ENCODE measurements at places on chromosomes 4 and X. TPM values are rescaled to one million over a fixed set of nuclear protein-coding genes. Genes with fewer than 3 reads are reported as not detected.

- peak; percentile 94 for DNase-seq
These were observed 6.9 kb upstream of the AFF1 start for GRCh38 chr4:86927843-86928395.

The ADH1A gene
- not detected for total RNA-seq

- DNase-seq, result no peak
These were observed 18.0 kb upstream of the STAG2 start for GRCh38 chrX:123943488-123943887.

DNA sequence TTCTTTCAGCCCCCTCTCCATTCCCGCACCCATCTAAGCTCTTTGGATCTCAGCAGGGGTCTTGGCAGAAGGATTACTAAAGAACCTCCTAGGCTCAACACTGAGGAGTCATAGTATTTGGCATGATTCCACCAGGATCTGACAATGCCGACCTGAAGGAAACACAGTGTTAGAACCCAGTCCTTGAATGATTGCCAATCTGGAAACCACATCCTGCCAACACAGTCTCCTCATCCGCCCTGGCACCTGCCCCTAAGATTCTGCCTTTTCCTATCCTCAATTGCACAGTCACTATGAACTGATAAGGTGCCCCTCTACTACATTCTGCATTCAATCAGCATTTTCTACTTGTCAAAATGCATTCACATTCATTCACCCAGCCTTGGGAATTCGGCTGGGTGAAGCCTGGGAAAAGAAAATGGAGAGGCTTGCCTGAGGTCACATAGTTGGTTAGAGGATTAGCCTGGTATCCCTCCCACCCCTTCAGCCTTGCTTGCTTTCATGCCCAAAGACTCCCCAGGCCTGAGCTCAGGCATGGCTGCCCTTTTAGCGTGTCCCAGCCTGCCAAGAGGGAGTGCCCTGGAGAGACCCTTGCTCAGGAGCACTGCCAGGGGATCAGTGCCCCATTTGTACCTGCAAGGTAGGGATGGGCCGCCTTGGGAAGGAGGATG lies 2.2 kb upstream of the CLDN2 start:
- DNase-seq, result peak; percentile 94

- peak; percentile 0 for DNase-seq
These were observed 38.7 kb upstream of the GRID2 start for GRCh38 chr4:92265021-92265420.

DNA sequence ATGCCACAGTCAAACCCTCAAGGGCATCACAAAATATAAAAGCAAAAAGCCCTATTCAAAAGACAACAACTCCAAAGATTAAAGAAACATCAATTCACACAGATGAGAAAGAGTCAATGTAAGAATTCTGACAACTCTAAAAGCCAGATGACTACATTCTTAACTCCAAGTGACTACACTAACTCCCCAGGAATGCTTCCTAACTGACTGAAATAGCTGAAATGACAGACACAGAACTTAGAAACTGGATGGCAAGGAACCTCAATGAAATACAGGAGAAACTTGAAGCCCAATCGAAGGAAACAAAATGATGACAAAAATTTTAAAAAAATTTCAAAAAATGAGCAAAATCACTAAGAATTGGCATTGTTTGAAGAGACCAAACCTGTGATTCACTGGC lies 1047.6 kb upstream of the PCDH10 start:
- no peak for DNase-seq

The PHOX2B gene
- not detected for total RNA-seq

DNA sequence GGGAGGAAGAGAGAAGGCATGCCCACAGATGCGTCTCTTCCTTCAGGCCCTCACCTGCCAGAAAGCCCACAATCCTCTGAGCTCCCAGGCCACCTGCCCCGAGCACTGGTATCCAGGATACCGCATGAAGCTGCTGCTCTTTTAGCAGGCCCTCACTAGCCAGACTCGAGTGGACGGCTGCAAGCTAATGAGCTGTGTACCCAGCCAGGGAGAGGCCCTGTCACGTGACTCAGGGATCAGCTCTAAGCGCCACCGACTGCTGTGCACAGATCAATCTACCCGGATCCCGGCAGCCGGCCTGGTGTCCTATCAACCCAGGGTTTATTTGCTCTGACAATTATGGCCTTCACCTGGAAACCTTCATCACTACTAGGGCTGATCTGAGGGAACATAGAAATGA lies 39.0 kb downstream of the BCOR start:
- DNase-seq, result no peak

The RADX gene
- total RNA-seq, result not detected

- no peak for DNase-seq
These were observed 18.0 kb downstream of the TRAPPC2 start for GRCh38 chrX:13716455-13716854.

DNA sequence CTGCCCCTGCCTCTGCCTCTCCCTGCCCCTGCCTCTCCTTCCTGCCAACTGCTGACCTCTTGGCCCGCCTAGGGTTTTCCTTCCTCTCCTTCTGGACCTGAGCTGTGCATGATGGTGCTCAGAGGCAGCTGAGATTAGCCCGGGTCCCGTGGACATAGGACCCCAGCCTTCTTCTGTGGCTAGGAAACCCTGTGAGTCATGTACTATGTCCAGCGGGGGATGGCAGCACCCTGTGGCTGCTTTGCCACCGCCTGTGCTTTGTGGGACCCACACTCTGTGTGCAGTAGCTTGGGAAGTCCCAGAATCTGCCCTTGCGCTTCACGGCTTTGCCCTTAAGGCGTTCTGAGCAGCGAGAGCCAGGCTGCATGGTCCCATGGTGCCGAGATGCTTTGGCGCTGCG lies 105.5 kb upstream of the PSAPL1 start:
- peak; percentile 51 for DNase-seq

DNA sequence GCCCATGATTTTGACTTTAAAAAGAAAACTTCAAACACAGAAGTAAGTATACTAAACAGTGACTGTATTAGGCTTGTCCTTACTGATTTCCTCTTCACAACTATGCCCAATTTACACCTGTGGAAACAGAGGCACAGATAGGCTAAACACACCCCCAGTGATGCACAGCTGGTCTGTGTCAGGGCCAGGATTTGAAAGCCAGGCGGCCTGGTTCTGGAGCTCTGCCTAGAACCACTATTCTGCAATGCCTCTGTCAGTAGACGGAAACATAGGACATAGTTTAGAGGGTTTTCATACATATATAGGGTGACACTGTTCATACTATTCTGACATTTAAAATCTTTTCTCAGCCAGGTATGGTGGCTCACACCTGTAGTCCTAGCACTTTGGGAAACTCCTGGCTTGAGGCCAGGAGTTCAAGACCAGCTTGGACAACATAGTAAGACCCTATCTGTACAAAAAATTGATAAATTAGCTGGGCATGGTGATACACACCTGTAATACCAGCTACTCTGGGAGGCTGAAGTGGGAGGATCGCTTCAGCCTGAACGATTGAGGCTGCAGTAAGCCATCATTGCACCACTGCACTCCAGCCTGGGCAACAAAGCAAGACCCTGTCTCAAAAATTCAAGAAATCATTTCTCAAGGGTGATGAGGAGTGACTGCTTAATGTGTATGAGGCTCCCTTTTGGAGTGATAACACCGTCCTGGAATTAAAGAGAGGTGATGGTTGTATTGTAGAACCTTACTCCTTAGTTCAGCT lies 23.0 kb upstream of the CBR4 start:
- no peak for DNase-seq

DNA sequence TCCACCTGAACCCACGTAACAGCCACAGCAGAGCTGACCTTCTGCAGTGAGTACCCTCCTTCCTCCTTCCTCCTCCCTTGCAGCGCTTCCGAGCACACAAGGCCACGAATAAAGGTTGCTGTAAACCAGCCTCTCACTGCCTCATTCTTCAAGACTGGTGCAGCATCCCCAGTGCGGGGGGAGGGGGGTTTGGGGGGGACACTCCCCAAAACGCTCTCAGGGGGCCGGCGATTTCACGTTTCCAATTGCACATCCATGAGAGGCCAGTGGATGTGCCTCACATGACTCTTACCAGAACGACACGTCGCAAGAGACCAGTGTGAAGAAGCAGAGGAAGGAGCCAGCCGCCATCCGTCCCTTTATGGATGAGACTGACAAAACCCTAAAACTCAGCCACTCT lies 5.2 kb downstream of the DHRSX start:
- no peak for DNase-seq

DNA sequence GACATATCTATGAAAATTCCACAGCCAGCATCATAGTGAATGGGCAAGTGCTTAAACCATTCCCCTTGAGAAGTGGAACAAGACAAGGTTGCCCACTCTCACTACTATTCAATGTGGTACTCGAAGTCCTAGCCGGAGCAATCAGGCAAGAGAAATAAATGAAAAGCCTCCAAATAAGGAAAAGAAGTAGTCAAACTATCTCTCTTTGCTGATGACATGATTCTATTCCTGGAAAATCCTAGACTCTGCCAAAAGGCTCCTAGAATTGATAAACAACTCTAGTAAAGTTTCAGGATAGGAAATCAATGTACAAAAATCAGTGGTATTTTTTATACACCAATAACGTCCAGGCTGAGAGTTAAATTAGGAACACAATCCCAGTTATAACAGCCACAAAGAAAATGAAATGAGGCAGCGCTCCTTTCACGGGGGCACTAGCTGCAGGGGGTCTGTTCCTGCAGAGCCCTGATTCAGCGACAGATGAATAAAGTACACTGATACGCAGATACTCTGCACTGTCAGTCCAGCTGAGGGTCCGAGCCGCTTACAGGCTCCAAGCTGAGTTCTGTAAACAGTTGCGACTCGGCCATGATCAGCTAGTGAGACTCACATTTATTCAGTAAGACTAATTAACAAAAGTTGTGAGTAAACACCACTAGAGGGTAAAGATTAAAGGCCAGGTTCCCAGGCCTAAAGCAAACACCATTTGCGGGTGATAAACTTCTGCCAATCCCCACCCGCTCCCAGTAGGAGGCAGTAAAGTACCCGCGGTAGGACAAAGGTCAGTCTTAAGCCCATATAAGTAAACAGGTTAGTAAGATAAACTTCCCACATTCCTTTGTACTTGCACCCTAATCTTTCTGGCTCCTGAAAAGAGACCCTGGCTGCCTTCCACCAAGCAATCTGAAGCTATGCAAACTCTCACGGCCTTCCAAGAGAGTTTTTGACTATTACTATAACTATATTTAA lies 290.6 kb upstream of the GRID2 start:
- no peak for DNase-seq

The GPR173 gene
- 0.81 TPM for total RNA-seq

The SHROOM4 gene
- 1.8 TPM for total RNA-seq

- DNase-seq, result peak; percentile 71
These were observed 75.9 kb upstream of the CAMK2D start for GRCh38 chr4:113837397-113837796.

The TRPC5OS gene
- not detected for total RNA-seq

- no peak for DNase-seq
These were observed 3.6 kb downstream of the PSAPL1 start for GRCh38 chr4:7430965-7431695.

DNA sequence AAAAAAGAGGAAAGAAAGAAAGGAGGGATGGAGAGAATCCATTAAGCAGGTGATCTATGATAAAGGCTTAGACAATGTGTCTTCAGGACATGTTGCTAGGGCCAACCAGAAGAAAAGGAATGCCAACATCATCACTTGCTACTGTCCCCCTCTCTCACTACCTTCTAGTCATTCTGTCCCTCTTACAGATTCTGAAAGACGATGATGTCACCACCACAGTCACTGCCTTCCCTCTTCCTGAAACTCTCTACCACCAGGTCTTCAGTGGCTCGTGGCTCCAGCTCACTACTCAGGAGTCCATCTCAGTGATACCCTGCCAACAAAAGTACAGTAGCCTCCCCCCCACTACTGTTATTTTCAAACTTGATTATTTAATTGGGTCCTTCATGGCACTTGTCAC lies 64.0 kb downstream of the KCNIP4 start:
- peak; percentile 20 for DNase-seq

GRCh38 chr4:8586671-8587468 lies 5.7 kb upstream of the CPZ start:
- DNase-seq, result no peak

DNA sequence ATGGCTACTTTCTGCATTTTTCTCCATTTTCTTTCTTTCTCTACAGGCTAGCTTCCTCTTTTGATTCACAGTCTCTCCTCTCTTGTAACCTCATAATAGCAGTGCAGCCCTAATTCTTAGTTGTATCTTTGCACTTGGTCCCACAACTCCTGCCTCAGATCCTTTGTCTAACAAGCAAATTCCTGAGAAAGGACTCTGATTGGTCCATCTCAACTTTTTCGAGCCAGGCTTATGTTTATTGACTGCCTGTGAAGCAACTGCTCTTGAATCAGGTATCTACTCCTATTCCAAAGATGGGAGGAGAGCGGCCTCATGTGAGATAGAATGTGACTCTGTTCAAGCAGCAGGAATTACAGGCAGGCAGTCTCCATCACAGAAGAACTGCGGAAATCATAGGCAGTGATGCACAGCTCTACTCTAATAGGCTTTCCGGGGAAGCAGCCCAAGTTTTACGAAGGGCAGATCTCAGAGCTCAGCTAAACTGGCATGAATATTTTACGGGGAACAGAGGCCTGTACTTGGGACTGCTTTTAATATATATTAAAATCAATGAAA lies 123.5 kb downstream of the GABRB1 start:
- DNase-seq, result no peak

The SMIM20 gene
- total RNA-seq, result 54.1 TPM

- peak; percentile 81 for DNase-seq
These were observed 118.2 kb upstream of the KIT start for GRCh38 chr4:54539500-54540029.

The GUCY1B1 gene
- total RNA-seq, result 3.2 TPM

GRCh38 chr4:164441109-164441508 lies 312.8 kb upstream of the SMIM31 start:
- DNase-seq, result no peak

- no peak for DNase-seq
These were observed 220.9 kb upstream of the SFRP2 start for GRCh38 chr4:154009788-154010187.

DNA sequence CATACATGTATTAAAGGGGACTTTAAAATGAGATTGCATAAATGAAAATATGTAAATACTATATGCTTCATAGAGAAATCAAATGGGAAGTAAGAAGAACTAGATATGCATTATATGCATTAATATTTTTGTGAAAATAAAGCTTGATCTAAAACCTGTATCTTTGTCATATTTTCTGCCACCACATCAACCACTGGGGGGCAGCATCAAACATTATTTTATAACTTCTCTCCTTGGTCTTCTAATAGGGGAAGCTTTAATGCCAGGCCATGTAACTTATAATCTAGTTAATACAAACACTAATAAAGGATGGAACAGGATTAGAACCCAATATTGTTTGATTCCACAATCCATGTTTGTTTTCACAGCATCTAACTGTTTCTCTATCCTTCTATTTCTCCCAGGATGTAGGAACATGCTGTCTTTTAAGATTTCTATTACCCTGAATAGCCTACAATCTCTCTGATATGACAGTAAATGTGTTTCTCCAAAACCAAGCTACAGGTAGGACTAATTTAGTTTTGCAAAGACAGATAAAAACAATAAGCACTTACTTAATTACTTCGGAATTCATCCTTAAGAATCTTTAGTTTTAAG lies 10.0 kb downstream of the QRFPR start:
- DNase-seq, result peak; percentile 34

The STPG2 gene
- total RNA-seq, result not detected

The XPNPEP2 gene
- not detected for total RNA-seq

GRCh38 chr4:54637325-54637724 lies 20.4 kb upstream of the KIT start:
- DNase-seq, result no peak

The MAGEA3 gene
- 16.6 TPM for total RNA-seq

The GABRE gene
- 13.9 TPM for total RNA-seq

All from M059J (cell line).